ENCODE measurements at places on chromosomes 6 and 20.

- DNase-seq, result no peak
Observed at GRCh38 chr6:32883789-32884188, 29.8 kb downstream of the PSMB9 start.

GRCh38 chr20:20272686-20273085, 95.2 kb upstream of the INSM1 start:
- DNase-seq, result no peak

GRCh38 chr6:169883316-169883715, 131.9 kb downstream of the ERMARD start:
- no peak for DNase-seq

- no peak for DNase-seq
Observed at GRCh38 chr6:15997586-15998388, 131.1 kb upstream of the MYLIP start.

DNA sequence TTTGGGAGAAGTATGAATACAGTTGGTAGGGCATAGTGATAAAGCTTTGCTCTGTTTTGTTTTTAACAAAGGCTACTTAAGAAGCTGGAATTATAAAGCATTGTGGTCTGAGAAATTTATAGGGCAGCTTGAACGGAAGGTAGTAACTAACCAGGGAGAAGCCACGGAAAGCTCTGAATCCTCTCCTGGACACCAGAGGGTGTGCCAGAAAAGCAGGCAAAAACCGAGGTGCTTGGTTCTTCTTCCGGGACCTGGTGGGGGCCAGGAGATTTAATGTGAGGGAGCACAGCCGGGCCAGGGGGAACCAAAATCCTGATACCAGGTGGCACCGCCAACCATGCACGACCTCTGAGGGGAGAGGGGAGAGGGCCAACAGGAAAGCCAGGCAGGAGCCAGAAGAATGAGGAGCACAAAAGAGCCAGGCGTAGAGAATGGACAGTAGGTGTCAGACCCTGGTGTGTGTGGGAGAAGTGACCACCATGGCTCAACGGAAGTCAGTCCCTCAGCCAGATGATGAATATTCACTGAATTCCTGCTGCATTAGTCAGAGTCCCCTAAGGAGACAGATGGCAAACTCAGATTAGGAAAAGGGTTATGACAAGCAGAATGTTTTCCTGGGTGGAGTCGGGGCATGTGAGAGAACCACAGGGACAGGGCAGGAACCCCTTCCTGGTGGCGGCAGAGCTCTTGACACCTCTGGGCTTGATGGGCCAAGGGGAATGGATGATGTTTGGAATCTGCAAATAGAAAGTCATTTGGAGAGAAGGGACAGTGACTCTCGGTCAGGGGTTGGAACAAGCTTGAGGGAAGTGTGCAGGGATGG, 262.3 kb downstream of the ZNF217 start:
- no peak for DNase-seq

DNA sequence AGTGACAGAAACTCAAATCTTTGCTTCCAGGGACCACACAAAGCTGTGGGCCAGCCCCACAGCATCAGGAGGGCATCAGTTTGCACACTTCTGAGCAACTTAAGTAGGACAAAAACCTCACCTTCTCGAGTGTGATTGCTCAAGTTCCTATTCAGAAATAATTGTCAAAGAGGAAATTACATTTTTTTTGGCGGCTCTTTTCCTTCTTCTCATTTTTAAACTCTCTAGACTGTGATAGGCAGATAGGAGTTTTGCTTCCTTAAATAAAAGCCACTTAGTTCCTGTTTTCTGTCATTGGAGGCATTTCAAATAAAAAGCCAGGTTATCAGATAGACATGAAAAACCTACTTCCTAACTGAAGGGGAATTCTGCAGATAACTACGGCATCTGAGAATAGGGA, 11.2 kb upstream of the TAGAP start:
- no peak for DNase-seq

GRCh38 chr20:4136078-4136966, 121.0 kb upstream of the RNF24 start:
- no peak for DNase-seq

GRCh38 chr6:113979937-113980336, 9.0 kb upstream of the HDAC2 start:
- DNase-seq, result no peak

- no peak for DNase-seq
Observed at GRCh38 chr20:7984192-7984591, 35.4 kb downstream of the TMX4 start.

DNA sequence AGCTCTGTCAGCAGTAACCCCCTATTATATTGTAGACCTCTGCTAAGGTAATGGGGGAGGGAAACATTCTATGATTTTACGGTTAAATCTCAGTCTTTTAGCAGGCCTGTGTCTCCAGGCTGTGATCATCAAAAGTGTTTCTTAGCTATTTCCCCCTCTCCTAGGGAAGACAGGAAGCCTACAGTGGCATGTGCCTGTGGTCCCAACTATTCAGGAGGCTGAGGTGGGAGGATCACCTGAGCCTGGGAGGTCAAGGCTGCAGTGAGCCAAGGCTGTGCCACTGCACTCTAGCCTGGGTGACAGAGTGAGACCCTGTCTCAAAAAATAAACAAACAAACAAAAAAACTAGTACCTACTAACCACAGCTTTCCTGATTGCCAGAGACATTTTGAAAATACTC, 67.9 kb downstream of the DNAAF9 start:
- DNase-seq, result no peak

GRCh38 chr6:133817460-133818047, 71.4 kb upstream of the TCF21 start:
- no peak for DNase-seq

DNA sequence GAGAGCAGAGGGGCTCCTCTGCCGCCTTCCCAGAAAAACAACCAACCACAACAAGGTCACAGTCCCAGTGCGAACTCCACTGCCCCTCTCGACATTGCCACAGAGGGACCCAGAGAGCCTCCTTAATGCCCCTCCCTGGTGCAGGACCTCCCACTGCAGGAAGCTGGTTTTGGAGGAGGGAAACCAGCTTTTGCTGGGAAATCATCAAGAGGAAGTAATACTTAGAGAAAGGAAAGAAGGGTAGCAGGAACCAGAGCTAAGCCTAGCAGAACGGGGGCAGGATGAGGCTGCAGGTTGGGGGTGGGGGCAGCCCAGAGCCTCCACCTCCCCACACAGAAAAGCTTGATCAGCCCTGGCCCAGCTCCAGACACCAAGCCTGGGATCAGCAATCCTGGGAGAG, 37.7 kb upstream of the SIRPA start:
- DNase-seq, result no peak

GRCh38 chr20:11190741-11191140, 516.9 kb upstream of the JAG1 start:
- DNase-seq, result no peak

DNA sequence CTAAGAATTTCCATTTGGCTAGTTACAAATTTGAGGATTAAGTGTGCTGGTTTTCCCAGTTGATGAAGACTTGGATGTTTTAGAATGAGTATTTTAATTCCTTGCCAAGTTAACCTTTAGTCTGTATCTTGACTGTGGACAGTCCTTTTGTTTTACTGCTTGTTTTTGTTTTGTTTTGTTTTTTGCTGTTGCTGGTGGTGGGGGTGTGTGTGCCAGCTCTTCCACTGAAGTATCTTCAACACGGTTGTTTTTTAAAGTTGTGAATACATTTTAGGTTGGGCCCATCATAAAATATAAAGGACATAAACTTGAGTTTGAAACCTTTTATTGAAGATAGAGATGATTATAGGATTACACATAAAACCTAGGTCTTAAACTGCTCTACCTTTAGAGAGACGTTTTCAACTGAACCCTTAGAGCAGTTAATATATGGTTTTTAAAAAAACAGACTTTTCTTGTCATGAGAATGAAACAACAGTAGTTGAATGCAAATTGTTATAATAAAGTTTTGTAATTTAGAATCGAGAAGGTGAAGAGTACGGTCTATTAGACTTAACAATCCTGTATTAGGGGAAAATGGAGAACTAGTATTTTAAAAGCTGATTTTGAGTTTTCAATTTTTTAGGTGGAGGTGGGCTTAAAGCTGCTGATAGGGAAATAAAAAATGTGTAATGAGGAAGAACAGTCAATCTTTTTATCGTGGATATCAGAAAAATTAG, 4.0 kb downstream of the QKI start:
- no peak for DNase-seq

GRCh38 chr20:56796345-56796744, 167.2 kb downstream of the TFAP2C start:
- DNase-seq, result no peak

GRCh38 chr6:112504621-112505020, 157.5 kb downstream of the RFPL4B start:
- no peak for DNase-seq

GRCh38 chr6:81480139-81480538, 272.3 kb downstream of the TENT5A start:
- no peak for DNase-seq

GRCh38 chr6:3438190-3439167, 18.4 kb downstream of the SLC22A23 start:
- DNase-seq, result no peak

- DNase-seq, result no peak
Observed at GRCh38 chr6:154721460-154721859, 11.8 kb upstream of the SCAF8 start.

GRCh38 chr20:35839904-35840303, 68.1 kb downstream of the PHF20 start:
- DNase-seq, result no peak

DNA sequence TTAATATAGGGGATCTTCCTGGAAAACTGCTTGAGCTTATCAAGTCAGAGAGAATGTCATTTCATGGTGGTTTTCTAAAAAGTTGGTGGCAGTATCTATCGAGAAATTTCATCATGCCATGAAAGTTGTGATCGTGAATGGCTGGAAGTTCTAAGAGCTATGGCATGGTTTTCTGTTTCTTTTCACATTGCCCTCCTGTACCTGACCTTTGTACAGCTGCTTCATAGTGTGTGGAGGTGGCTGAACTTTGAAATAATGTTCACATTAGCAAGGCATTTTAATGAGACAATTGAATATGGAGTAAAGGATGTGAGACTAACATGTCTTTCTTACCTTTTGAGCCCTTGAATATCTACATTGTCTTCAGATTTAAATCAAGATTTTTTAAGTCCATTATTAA, 278.2 kb upstream of the ID4 start:
- DNase-seq, result no peak

DNA sequence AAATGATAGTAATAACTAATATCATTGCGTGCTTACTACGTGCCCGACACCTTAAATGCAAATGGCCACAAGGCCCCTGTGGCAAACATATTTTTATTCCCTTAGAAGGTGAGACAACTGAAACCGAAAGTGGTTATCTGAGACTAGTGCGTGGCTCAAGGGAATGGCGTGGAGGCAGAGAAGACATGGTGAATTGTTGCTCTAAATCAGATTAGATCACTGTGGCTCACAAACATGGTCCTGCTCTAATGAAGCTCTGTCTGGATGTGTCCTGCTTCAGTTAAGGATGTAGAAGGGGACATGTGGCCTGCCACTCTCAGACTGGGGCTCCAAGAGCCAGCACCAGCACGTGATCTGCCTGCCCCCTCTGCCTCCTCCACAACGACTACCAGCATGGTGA, 124.2 kb upstream of the GMDS start:
- no peak for DNase-seq

DNA sequence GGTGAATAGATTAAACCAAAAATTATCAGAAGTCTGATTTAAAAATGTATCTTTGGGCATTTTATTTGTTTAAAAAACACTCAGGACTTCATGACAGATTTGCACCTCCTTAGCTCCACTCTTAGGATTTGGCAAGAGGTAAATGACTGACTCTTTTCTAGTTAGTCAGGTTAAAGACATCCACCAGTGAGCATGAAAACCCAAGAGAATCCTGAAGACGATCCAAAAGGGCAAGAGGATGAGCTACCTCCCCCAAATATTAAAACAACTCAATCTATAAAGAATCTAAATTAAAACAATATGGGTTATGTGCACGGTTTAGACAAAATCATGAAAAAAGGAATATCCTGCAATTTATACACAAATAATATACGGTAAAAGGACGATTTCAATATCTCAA, 89.4 kb upstream of the OPRM1 start:
- no peak for DNase-seq

GRCh38 chr6:167962711-167963110, 34.8 kb upstream of the KIF25 start:
- no peak for DNase-seq

GRCh38 chr20:36462440-36463211, 78.7 kb upstream of the MYL9 start:
- no peak for DNase-seq

DNA sequence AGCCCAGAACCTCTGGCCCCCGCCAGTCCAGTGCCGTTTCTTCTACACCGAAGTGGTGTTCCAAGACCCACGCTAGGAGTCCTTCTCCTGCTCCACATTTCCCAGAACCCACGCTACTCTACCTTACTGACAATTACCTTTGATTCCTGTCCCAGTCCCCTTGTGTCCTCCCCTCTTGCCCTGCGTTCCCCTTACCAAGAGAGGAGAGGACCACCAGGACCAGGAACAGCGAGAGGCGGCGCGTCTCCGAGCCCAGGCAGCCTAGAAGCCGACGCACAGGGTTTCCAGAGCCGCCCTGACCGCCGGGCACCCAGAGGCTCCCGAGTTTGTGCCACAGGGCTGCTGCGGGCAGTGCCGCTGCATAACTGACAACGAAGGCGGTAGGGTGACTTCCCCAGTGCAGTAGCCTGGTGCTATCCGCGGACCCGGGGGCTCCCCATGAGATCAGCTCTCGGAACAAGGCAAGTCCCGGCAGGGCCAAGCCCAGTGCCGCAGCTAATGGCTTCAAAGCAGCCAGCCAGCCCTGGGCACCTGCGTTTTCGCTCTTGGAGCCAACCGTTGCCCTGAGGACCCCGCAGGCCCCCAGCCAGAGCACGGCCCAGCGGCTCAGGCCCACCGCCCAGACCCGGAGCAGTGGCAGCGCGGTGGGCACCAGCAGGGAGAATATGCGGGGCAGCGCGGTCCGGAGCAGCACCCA, 512 bp downstream of the TAP1 start:
- DNase-seq, result no peak

DNA sequence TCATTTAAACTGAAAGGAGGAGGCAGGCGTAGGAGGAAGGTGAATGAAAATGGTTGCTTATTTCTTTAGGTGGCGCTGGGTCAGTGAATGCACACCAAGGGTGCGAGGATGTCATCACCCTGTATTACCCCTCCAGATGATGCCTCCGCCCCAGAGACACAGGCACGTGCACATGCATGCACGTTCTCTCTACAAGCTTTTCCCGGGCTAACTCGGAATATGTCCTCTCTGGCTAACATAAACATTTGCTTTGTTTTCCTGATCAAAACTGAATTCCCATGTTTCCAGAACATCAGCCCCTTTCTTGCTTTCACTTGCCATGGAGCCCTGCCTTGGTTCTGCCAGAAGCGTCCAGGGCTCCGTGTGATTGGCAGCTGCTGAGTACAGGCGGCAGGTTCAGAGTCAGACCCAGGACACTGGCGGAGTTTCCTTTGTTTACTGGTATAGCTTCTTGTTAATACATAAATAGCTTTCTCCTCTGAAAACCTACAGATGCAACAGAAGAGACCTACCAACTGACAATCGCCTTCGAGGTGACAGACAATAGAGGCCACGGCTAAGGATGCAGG, 131.2 kb upstream of the RPS6KA2 start:
- no peak for DNase-seq

GRCh38 chr20:39016041-39016440, 53.9 kb downstream of the DHX35 start:
- no peak for DNase-seq

All from bone marrow (tissue), 2 donors.